ENCODE measurements at places on chromosomes 12 and 14. TPM values are rescaled to one million over a fixed set of nuclear protein-coding genes. Genes with fewer than 3 reads are reported as not detected.

The MYG1 gene
- 65.3 TPM for total RNA-seq

The NKX2-8 gene
- not detected for total RNA-seq

The KRT72 gene
- not detected for total RNA-seq

The GPR132 gene
- 0.29 TPM for total RNA-seq

The CACNA2D4 gene
- total RNA-seq, result 0.14 TPM

The CLECL1 gene
- not detected for total RNA-seq

The CCT2 gene
- total RNA-seq, result 279 TPM

The SIX1 gene
- total RNA-seq, result 4.6 TPM

The TSHR gene
- not detected for total RNA-seq

The KCNC2 gene
- total RNA-seq, result not detected

The MYH6 gene
- not detected for total RNA-seq

The ESPL1 gene
- 40.1 TPM for total RNA-seq

The DPPA3 gene
- total RNA-seq, result not detected

The TBC1D30 gene
- total RNA-seq, result 3.8 TPM

The CCDC177 gene
- not detected for total RNA-seq

The BICDL1 gene
- total RNA-seq, result 7.0 TPM

The DEGS2 gene
- not detected for total RNA-seq

The AKAP3 gene
- total RNA-seq, result 0.06 TPM

The ZFYVE1 gene
- total RNA-seq, result 8.5 TPM

The KRT3 gene
- 0.06 TPM for total RNA-seq

The MAP3K12 gene
- total RNA-seq, result 5.8 TPM

The LTBR gene
- total RNA-seq, result 108 TPM

The OR4E2 gene
- total RNA-seq, result not detected

The TPPP2 gene
- not detected for total RNA-seq

The DEPDC4 gene
- 1.0 TPM for total RNA-seq

The DPY19L2 gene
- total RNA-seq, result 6.9 TPM

The RERGL gene
- total RNA-seq, result not detected

The IFNG gene
- total RNA-seq, result not detected

The C12orf54 gene
- not detected for total RNA-seq

The ANKS1B gene
- 0.46 TPM for total RNA-seq

The PLA2G1B gene
- total RNA-seq, result not detected

The CLEC4E gene
- 6.7 TPM for total RNA-seq

The CDK17 gene
- total RNA-seq, result 29.7 TPM

The PTHLH gene
- total RNA-seq, result 0.81 TPM

The CRY1 gene
- 31.0 TPM for total RNA-seq

The IAPP gene
- total RNA-seq, result not detected

The RFLNA gene
- total RNA-seq, result 0.69 TPM

The PAWR gene
- total RNA-seq, result 110 TPM

The RPS6KA5 gene
- total RNA-seq, result 3.7 TPM

The FZD10 gene
- total RNA-seq, result 1.0 TPM

The BEGAIN gene
- total RNA-seq, result 0.51 TPM

The SRRM4 gene
- total RNA-seq, result not detected

The NKX2-1 gene
- not detected for total RNA-seq

The DNAAF2 gene
- total RNA-seq, result 17.1 TPM

The TRHDE gene
- total RNA-seq, result 26.9 TPM

The PRMT5 gene
- 142 TPM for total RNA-seq

The PIWIL1 gene
- not detected for total RNA-seq

The AP4S1 gene
- 7.7 TPM for total RNA-seq

The EPYC gene
- total RNA-seq, result not detected

The DIO3 gene
- not detected for total RNA-seq

The KLRK1 gene
- total RNA-seq, result not detected

The ART4 gene
- total RNA-seq, result not detected

The INF2 gene
- total RNA-seq, result 100 TPM

The NEUROD4 gene
- total RNA-seq, result not detected

The KLHDC1 gene
- total RNA-seq, result 0.17 TPM

The PPM1A gene
- 10.2 TPM for total RNA-seq
